Naive B cell (primary cell): ENCODE measurements at places on chromosomes 7 and 10. TPM values are rescaled to one million over a fixed set of nuclear protein-coding genes. Genes with fewer than 3 reads are reported as not detected.

DNA sequence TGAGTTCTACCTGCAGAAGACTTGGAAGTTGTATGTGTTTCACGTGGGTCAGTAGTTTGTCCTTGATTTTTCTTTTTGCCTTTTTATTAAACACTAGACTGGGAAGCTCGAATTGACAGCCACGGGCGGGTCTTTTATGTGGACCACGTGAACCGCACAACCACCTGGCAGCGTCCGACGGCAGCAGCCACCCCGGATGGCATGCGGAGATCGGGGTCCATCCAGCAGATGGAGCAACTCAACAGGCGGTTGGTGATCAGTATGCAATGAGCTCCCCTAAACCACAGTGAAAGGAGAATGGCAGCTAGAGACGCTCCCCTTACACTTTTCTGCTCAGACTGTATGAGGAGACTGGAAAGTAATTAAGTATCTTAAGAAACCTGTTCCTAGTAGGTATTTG lies 126.7 kb upstream of the STK17A start:
- no peak for DNase-seq

- no peak for DNase-seq
These were observed 39.2 kb downstream of the TOMM7 start for GRCh38 chr7:22783421-22783820.

GRCh38 chr7:41222746-41223145 lies 480.1 kb downstream of the INHBA start:
- no peak for DNase-seq

The RAPGEF5 gene
- polyA plus RNA-seq = 6.8 TPM

GRCh38 chr7:107538001-107538400 lies 25.7 kb downstream of the COG5 start:
- DNase-seq = no peak
